Breast epithelium (tissue), 4 donors: ENCODE measurements at places on chromosomes 13 and 19. TPM values are rescaled to one million over a fixed set of nuclear protein-coding genes. Genes with fewer than 3 reads are reported as not detected.

DNA sequence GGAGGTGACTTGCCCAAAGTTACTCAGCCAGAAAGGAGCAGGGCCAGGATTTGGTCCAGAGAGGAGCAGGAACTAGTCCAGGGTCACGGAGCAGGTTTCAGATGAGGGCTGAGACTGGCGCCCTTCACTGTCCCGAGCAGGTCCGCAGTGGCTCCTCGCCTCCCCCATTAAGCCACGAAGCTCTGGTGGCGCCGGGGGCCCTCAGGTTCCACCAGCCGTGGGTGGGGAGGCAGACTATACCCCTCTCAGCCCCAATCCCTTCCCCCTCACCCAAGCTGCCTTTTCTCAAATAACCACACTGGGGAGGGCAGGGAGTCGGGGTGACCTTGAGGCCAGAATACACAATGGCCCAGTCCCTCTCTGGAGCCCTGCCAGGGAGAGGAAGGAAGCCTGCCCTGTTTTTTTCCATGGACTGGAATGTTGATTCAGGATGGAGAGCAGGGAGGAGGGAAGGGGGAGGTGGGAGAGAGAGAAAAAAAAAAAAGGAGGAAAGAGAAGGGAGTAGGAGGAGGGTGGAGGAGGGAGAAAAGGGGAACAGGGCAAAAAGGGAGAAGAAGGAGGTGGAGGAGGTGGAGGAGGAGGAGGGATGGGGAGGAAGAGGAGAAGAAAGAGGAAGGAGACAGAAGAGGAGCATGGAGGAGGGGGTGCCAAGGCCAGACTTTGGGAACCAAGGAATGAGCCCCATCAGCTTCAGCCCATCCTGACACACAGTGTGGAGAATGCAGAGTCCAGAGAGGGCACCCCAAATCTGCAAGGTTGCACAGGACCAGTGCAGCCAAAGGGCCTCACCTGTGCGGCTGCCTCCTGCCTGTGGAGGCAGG, 19.7 kb downstream of the CEACAM16 start:
- H3K4me3 ChIP-seq: peak overlapping the region; percentile 37
- peak overlapping the region; percentile 92 for H3K27ac ChIP-seq
- peaks cover 14% of the 10 kb centered on the region for H3K4me1 ChIP-seq

GRCh38 chr13:106314417-106314816, 221.0 kb downstream of the EFNB2 start:
- no peak for DNase-seq
- no peaks in the 10 kb centered on the region for H3K4me1 ChIP-seq
- H3K27me3 ChIP-seq: no peaks in the 10 kb centered on the region
- no peaks in the 10 kb centered on the region for H3K36me3 ChIP-seq

- peaks cover 12% of the 10 kb centered on the region for H3K27me3 ChIP-seq
- H3K4me3 ChIP-seq: no peak overlapping the region
- no peak for DNase-seq
- H3K36me3 ChIP-seq: no peaks in the 10 kb centered on the region
Observed at GRCh38 chr19:17869114-17869608, 2.6 kb upstream of the SLC5A5 start.

The FREM2 gene
- 0.96 TPM for total RNA-seq

The ZNF418 gene
- total RNA-seq: 8.9 TPM

The CEACAM7 gene
- total RNA-seq: 0.15 TPM
